ENCODE measurements at places on chromosomes 11 and 22.

GRCh38 chr11:45258982-45259530, 27.1 kb downstream of the SYT13 start:
- DNase-seq: no peak

DNA sequence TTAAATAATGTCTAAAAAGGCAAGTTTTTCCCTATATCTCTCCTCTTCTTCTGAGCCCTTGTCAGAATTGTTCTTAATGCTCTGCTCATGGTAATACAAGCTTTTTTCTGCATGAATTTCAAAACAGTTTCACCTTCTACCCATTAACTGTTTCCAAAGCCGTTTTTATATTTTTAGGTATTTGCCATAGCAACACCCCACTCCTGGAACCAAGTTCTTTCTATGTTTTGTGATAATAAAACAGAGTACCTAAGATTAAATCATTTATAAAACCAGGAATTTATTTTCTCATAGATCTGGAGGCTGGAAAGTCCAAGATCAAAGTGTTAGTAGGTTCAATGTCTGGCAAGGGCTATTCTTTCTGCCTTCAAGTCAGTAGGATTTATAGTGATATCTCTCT, 497.4 kb downstream of the ETS1 start:
- DNase-seq: no peak

DNA sequence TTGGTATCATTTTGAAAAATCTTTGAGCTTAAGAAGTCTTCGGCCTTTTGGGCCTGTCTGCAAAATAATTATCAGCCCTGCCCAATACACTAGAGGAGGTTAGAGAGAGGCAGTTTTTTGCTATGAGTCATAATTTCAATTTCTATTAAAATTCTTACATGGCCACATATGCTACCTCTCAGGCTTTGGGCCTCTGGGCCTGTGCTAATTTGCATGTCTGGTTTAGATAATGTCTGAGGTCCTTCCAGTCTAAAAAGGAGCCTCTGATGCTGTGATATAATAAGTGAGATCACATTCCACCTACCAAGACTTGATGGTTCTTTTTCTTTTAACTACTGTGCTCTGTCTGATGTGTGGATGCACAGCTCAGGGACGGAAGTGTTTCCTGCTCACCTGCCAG, 70.8 kb downstream of the KCNJ1 start:
- DNase-seq: peak; percentile 3

GRCh38 chr11:125401746-125402145, 94.3 kb downstream of the FEZ1 start:
- no peak for DNase-seq

- DNase-seq: no peak
Measured at GRCh38 chr11:131637469-131638175, 267.2 kb downstream of the NTM start.

GRCh38 chr22:19233189-19233661, 54.7 kb upstream of the SLC25A1 start:
- DNase-seq: no peak

GRCh38 chr11:134997652-134998320, 585.7 kb upstream of the B3GAT1 start:
- DNase-seq: no peak

- DNase-seq: no peak
Measured at GRCh38 chr11:57251037-57251436, 14.0 kb upstream of the APLNR start.

DNA sequence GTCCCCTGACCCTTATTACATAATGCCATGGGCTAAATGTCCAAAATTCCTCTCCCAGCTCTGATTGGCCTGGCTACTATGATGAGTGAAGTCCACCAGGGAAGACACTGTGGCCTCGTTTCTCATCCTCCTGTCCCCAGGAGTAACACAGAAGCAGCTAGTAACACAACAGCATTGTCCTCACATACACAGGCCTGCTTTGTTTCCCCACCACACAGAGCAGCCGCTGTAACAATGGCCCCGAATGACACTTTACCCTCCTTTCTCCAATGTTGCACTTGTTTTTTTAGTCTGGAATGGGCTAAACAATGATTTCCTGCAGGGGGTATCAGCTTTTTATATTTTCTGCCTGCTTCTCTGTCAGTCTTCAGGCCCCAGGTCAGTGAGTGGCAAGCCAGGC, at the start of gene PRR5L:
PRR5L (plus strand) TSS at position 363 of the 400 bp plus-strand sequence. CDS start 104,834 bp downstream, outside the sequence.
- DNase-seq: no peak

DNA sequence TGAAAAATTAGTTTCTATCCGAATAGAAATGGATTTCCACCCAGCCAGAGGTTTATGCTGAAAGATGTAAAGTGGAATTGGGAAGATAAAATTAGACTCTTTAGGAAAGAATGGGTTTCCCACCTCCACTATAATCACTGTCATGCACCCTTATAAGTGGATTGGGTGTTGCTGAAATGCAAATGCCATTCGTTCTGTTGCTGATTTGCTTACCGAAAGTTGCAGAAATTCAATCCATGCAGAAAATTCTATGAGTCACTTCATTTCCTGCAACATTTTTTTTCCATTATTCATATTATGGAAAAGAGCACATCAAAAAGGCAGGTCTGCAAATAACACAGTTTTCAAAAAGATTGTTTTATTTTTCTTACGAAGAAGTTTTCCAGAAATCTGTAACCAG, 65.6 kb downstream of the LDLRAD3 start:
- no peak for DNase-seq

GRCh38 chr22:37806409-37807333, 1.1 kb upstream of the GCAT start:
- no peak for DNase-seq

DNA sequence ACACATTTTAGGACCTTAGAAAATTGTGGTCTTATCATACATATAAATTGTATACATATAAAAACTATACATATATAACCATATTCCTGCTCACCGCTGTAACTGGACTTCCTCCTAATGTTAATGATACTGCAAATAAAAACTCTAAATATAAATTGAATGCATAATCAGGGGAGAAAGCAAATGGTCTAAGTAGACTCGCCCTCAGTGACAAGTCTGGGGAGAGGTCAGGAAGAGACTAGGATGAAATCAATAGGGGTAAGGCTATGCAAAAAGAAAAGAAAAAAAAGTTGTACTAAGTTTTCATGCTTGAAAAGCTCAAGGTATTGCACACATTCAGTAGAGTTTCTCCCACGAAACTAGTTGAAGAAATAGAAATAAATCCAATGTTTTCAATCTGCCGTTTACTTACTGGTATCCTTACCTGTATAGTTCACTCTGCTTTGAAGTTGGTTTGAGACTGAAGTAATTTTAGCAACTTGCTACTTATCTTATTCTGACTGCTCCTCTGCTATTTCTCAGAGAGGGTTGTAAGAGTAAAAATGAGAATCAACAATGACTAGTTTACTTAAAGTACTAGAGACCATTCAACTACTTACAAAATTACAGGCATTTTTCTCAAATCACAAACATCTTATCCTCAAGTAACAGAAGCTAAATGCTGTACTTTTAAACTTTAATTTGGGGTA, 12.2 kb upstream of the ARHGAP32 start:
- no peak for DNase-seq

DNA sequence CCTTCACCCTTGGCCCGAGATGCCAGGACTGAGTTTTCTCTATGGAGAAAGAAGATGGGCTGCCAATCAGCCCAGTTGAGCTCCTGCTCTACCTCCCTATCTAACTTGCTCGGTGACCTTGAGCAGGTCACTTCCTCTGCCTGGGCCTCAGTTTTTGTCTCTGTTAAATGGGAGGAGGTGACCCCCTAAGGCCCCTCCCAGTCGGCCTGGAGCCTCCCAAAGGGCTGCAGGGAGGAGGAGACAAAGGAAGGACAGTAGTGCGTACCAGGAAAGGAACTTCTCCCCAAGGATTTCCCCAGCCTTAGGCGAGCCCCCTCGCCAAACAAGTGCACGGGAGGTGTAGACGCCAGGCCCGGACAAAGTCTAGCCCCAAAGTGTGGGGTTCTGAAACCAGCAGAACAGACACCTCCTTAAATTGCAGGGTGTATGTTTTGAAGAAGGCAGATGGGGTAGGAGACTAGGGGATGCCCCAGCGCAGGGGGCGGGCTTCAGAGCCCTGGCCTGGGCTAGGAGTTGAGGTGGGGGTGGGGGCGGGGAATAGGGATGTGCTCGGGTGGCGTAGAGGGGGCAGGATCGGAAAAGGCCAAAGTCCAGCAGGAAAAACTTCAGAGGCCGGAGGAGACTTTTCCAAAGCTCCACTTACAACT, 1.0 kb downstream of the CBX7 start:
- DNase-seq: no peak

GRCh38 chr11:95503047-95503446, 272.0 kb upstream of the SESN3 start:
- DNase-seq: no peak

- DNase-seq: peak; percentile 36
Measured at GRCh38 chr22:24285245-24285644, 14.6 kb downstream of the SPECC1L start.

DNA sequence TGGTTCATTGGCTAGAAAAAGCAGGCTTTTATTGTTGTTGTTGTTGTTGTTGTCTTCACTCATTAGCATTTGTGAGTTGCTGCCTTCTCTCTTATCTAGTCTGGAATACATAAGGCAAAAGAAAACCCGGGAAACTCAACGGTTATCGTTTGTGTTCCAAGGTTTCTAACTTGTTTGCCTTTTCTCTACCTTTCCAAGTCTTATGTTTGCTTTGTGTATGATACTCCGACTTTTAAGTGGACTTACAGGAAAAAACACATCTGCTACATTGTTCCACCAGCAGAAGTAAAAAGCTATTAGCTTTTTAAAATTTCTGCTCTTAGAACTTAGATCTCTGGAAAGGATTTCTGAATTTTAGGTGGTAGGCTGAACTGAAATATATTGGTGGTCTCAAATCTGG, 27.0 kb upstream of the HIKESHI start:
- no peak for DNase-seq

Measured in CD4-positive, alpha-beta T cell treated with Interleukin-4 for 4 hours (primary cell).